ENCODE measurements at places on chromosomes 3 and 15.

- no peak for DNase-seq
Measured at GRCh38 chr3:159586571-159587202, 401.9 kb upstream of the IL12A start.

DNA sequence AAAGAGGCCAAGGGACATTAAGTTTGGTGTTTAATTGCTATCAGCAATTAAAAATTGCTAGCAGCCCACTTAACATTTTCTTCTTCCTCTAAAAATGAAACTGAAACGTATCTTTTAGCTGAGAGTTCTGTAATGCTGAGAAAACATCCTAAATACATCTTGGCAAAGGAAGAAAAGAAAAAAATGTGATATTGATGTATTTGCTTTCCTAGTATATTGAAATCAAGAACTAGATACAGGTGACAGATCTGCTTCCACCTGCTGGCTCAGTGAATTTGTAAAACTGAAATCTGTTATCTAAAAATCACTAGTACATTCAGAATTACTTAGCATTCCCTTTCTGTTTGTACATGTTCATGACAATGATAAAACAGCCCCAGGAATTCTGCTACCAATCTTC is 283.2 kb downstream of the ZBTB20 start:
- no peak for DNase-seq

DNA sequence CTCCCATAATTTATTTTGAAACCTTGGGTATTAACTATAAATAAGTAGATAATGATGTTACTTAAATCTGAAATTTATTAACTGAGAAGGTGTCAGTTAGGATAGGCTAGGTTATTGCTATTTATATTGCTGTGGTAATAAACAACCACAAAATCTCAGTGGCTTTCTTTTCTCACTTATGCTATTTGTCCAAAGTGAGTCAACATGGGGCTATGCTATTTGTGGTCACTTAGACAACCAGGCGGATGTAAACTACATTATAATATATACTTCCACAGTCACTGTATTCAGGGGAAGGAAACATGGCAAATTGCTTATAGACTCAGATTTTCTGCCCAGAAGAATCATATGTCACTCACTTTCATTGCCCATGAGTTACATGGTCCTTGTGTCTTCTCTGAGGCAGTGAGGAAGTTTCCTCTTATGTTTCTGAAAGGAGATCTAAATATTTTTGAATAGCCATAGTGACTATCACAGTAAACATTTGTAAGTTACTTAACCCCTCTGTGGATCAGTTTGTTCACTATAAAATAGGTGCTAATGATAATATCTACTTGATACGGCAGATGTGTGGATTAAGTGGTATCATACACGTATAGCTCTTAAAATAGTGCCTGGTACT is 19.8 kb downstream of the HMG20A start:
- no peak for DNase-seq

DNA sequence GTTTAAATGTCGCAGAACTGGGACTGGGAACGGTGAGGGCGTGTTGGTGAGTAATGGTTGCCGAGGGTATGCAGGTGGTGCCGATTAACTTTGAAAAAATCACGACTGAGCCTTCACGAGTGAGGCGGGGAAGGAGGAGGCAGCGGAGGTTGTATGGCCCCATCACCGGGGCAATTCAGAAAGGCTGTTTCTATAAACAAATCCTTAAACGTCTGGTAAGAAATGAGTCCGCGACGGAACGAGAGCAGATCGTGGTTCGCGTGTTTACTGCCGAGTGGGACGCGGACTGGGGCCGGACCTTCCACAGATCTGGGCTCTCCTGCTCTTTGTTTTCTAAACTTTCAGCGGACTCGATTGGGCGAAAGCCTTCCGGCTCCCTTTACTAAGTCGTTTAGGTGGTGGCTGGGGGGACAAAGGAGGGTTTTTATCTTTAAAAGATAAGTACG is 2.7 kb downstream of the IGF1R start:
- DNase-seq = no peak

GRCh38 chr3:194607592-194608389 is 25.4 kb downstream of the TMEM44 start:
- DNase-seq = no peak

- no peak for DNase-seq
Measured at GRCh38 chr3:106247902-106248684, 379.3 kb upstream of the CBLB start.

GRCh38 chr3:196948442-196949284 is 6.3 kb upstream of the NCBP2 start:
- no peak for DNase-seq

DNA sequence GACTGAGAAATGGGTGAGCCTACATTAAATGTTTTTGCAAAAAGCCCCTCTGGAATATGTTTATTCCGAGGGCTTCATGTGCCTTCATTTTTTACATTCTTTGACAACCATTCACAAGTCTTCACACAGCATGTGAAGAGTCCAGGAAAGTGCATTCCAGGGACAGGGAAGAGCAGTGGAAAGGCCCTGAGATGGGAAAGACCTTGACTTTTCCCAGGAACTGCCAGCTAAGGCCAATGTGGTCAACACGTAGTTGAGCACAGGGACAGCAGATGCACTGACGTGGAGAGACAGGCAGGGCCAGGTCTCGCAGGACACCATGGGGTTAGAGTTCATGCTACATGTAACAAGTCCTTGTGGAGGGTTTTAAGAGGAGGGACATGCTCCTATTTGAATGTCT is 21.7 kb downstream of the SSR3 start:
- no peak for DNase-seq

GRCh38 chr3:54856271-54856670 is 71.6 kb downstream of the LRTM1 start:
- DNase-seq = no peak

- DNase-seq = no peak
Measured at GRCh38 chr3:185605566-185605965, 19.5 kb downstream of the SENP2 start.

DNA sequence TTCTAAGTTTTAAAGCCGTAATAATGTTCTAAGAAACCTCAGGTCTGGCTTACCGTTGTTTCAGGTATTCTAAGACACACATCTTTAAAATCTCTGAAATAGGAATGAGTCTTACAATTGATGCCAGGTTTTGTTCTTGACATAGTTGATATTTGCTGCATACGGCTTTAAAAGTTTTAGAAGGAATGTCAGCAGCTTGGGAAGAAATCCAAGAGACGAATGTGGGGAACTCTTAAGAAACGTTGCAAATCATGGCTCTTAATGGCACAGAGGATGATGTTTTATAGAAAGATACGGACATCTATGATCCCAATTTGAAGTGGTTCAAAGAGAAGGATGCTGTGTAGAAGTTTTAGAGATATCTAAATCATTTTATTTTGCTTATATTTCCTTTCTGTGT is 11.5 kb downstream of the NUDT16 start:
- DNase-seq = no peak

GRCh38 chr3:50161320-50161719 is 6.2 kb downstream of the SEMA3F start:
- DNase-seq = no peak
